ENCODE measurements at places on chromosomes 12 and 14.

DNA sequence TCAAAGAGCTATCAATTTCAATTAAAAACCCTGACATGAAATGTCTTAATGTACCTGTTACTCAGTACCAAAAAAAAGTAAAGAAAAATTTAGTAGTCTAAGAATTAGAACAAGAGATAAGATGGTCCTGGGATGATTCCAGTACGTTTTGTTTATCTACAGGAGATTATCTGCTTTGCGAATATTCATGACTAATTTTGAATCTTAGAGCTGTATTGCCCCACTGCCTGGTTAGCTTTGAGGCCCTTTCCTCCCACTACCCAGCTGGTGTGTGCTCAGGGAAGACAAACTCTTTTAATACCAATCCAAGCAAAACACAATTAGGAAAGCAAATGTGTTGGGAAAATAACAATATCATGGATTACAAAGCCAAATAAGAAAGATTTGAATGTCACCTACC, 263.5 kb downstream of the FOXG1 start:
- no peaks in the 10 kb centered on the region for H3K4me1 ChIP-seq
- H3K4me3 ChIP-seq, result no peak overlapping the region
- no peaks in the 10 kb centered on the region for H3K27me3 ChIP-seq

DNA sequence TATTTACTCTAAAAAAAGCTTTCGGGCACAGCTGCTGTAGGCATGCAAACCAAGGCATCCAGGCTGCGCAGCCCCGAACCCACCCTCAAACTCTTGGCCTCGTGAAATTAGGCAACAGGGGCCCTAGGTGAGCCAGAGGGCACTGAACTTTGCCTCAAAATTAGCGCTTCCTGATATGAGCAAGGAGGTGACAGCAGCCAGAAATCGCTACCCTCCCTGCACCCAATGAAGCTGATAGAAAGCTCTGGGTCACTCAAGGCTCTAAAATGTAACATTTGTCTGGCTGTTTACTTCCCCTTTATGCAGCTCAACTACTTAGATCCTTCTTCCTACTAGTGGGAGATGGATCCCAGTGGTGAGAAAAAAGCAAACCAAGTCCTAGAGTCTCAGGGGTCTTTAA, 61.8 kb downstream of the PITPNM2 start:
- H3K36me3 ChIP-seq, result no peaks in the 10 kb centered on the region
- no peak overlapping the region for H3K4me3 ChIP-seq
- no peak for DNase-seq
- no peaks in the 10 kb centered on the region for H3K27me3 ChIP-seq
- H3K27ac ChIP-seq, result no peak overlapping the region

- no peak overlapping the region for H3K27ac ChIP-seq
- H3K27me3 ChIP-seq, result no peaks in the 10 kb centered on the region
- H3K36me3 ChIP-seq, result no peaks in the 10 kb centered on the region
- H3K4me1 ChIP-seq, result peaks cover 15% of the 10 kb centered on the region
- H3K4me3 ChIP-seq, result no peak overlapping the region
Measured at GRCh38 chr12:88328090-88328489, 186.0 kb downstream of the TMTC3 start.

- no peaks in the 10 kb centered on the region for H3K27me3 ChIP-seq
- no peaks in the 10 kb centered on the region for H3K36me3 ChIP-seq
- H3K4me3 ChIP-seq, result no peak overlapping the region
- H3K4me1 ChIP-seq, result no peaks in the 10 kb centered on the region
- DNase-seq, result no peak
Measured at GRCh38 chr14:104658325-104658712, 31.1 kb upstream of the INF2 start.

- no peaks in the 10 kb centered on the region for H3K27me3 ChIP-seq
- H3K4me1 ChIP-seq, result peaks cover 16% of the 10 kb centered on the region
- H3K36me3 ChIP-seq, result no peaks in the 10 kb centered on the region
- no peak for DNase-seq
- no peak overlapping the region for H3K4me3 ChIP-seq
Measured at GRCh38 chr14:35215110-35215813, 76.9 kb upstream of the PSMA6 start.

GRCh38 chr14:72598306-72598705, 295.6 kb downstream of the DPF3 start:
- DNase-seq, result no peak
- no peak overlapping the region for H3K4me3 ChIP-seq
- H3K27ac ChIP-seq, result no peak overlapping the region
- H3K27me3 ChIP-seq, result no peaks in the 10 kb centered on the region
- H3K36me3 ChIP-seq, result no peaks in the 10 kb centered on the region

- DNase-seq, result no peak
- no peaks in the 10 kb centered on the region for H3K27me3 ChIP-seq
- no peak overlapping the region for H3K4me3 ChIP-seq
- H3K27ac ChIP-seq, result no peak overlapping the region
- no peaks in the 10 kb centered on the region for H3K4me1 ChIP-seq
Measured at GRCh38 chr12:83996671-83997070, 915.9 kb downstream of the SLC6A15 start.

GRCh38 chr12:104309446-104309993, 6.0 kb downstream of the EID3 start:
- DNase-seq, result no peak
- no peak overlapping the region for H3K4me3 ChIP-seq
- H3K4me1 ChIP-seq, result peaks cover 28% of the 10 kb centered on the region
- no peaks in the 10 kb centered on the region for H3K36me3 ChIP-seq
- no peak overlapping the region for H3K27ac ChIP-seq
- H3K27me3 ChIP-seq, result no peaks in the 10 kb centered on the region

DNA sequence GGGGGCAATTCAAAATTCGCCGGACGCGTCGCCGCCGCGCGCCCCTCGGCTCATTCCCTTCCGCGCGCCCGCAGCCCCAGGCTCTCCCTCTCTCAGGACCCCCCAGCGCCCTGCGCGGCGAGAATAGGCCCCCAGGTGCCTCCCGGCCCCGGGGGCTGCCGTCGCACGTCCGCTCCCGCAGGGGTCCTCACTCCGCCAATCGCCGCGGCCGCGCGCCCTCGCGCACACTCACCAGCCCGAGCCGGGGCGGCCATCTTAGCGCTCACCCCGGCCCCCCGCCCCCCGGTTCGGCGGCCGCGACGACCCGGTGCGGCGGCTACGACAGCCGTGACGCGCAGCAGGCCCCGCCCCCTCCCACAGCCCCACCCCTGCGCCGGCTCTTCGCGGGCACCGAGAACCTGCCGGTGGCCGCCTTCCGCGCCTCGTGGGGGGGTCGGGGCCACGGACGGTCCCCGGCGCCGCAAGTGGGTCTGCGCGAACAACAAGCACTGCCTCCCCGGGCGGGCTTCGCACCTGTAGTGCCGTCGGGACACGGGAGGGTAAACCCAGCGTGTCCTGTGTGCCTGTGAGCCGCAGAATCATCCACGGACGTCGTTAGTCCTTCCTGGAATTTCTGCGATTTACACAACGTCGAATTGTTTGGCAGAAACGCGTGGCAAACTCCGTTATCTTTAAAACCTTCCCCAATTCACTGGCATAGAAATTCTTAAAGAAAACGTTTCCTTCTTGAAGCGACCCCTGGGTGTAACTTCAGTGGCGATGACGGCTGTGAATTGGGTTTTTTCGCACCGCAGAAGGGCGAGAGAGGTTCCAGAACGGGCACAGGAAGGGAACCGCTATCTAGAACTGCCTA, 2.5 kb downstream of the USP44 start:
- H3K27me3 ChIP-seq, result no peaks in the 10 kb centered on the region
- no peaks in the 10 kb centered on the region for H3K4me1 ChIP-seq
- DNase-seq, result no peak
- H3K4me3 ChIP-seq, result peak overlapping the region; percentile 83

GRCh38 chr12:122202017-122202416, 1.5 kb upstream of the B3GNT4 start:
- peaks cover 18% of the 10 kb centered on the region for H3K4me1 ChIP-seq
- no peak for DNase-seq
- H3K36me3 ChIP-seq, result no peaks in the 10 kb centered on the region

DNA sequence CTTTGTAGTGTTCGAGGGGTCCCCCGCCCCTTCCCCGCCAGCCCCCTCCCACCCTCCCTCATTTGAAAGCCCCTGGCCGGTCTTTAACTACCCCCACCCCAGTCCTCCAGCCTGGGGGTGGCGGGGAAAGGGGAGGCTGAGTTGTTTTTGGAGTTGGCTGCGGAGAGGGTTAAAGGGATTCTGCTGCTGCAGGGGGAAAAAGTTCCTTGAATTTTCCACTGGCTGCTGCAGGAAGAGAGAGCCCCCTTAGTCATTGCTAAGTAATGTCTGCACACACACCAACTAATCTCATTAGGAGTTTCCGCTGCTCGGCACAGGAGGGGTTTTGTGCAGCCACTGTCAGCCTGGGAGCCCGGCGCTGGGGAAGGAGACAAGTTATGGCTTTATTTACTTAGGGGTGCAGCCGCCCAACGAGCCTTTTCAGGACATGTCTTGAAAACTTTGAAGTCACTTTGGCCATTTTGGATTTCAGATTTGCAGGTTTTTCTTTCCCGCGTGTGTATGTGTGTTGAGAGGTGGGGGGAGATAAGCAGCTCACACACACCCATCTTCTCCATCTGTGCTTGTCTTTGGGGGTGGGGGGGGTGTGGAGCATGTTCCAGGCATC, 1.8 kb downstream of the ELK3 start:
- no peaks in the 10 kb centered on the region for H3K27me3 ChIP-seq
- H3K4me1 ChIP-seq, result peaks cover 49% of the 10 kb centered on the region
- no peak for DNase-seq

GRCh38 chr14:62373944-62374343, 611.7 kb downstream of the SNAPC1 start:
- H3K27me3 ChIP-seq, result no peaks in the 10 kb centered on the region
- H3K4me1 ChIP-seq, result no peaks in the 10 kb centered on the region
- no peak overlapping the region for H3K27ac ChIP-seq
- DNase-seq, result no peak

- no peak for DNase-seq
- no peaks in the 10 kb centered on the region for H3K27me3 ChIP-seq
- H3K27ac ChIP-seq, result no peak overlapping the region
- H3K4me3 ChIP-seq, result no peak overlapping the region
Measured at GRCh38 chr12:105681341-105681740, 350.9 kb downstream of the C12orf75 start.

DNA sequence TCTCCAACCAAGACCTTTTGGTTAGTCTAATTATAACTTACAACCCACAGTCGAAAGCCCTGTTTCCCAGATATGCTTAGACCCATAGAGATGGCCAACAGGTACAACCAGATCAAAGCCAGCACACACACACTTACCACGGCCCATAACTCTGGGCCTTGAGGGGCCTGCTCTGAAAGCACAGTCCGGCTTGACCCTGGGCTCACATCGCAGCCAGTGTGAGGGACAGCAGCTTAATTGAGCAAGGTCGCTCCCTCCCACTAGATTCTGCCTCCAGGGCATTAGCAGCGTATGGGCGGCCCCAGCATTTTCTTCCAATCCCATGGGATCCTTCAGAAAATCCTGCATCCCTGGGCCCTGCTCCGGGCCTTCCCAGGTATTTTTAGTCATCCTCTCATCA, 157.4 kb upstream of the FKBP4 start:
- H3K27ac ChIP-seq, result no peak overlapping the region
- no peak for DNase-seq
- no peak overlapping the region for H3K4me3 ChIP-seq
- no peaks in the 10 kb centered on the region for H3K36me3 ChIP-seq
- peaks cover 20% of the 10 kb centered on the region for H3K4me1 ChIP-seq
- H3K27me3 ChIP-seq, result no peaks in the 10 kb centered on the region

- H3K36me3 ChIP-seq, result no peaks in the 10 kb centered on the region
- no peaks in the 10 kb centered on the region for H3K27me3 ChIP-seq
- H3K4me1 ChIP-seq, result peaks cover 66% of the 10 kb centered on the region
- H3K4me3 ChIP-seq, result no peak overlapping the region
Measured at GRCh38 chr12:58907391-58907790, 12.9 kb downstream of the LRIG3 start.

GRCh38 chr14:23622990-23623389, 13.2 kb upstream of the DHRS2 start:
- H3K4me3 ChIP-seq, result no peak overlapping the region
- H3K27ac ChIP-seq, result no peak overlapping the region
- DNase-seq, result peak; percentile 46
- no peaks in the 10 kb centered on the region for H3K36me3 ChIP-seq
- no peaks in the 10 kb centered on the region for H3K4me1 ChIP-seq

DNA sequence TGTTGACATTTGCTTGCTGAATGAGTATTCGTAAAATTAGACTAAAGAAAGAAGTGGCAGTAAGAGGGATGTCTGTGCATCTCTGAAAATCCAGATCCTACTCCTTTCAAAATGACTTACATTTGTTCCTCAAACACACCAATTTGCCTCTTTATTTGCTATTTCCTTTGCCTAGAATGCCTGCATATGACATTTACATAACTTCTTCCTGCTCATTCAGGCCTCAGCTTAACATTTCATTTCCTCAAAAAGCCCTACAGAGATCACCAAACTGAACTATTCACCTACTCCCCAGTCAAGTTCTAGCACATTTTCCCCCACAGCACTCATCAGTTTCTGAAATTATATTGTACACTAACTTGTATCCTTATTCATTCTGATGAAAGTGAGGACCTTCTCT, 907.2 kb downstream of the LRFN5 start:
- no peak overlapping the region for H3K4me3 ChIP-seq
- no peaks in the 10 kb centered on the region for H3K27me3 ChIP-seq
- H3K27ac ChIP-seq, result no peak overlapping the region
- no peak for DNase-seq
- H3K4me1 ChIP-seq, result no peaks in the 10 kb centered on the region
- no peaks in the 10 kb centered on the region for H3K36me3 ChIP-seq

DNA sequence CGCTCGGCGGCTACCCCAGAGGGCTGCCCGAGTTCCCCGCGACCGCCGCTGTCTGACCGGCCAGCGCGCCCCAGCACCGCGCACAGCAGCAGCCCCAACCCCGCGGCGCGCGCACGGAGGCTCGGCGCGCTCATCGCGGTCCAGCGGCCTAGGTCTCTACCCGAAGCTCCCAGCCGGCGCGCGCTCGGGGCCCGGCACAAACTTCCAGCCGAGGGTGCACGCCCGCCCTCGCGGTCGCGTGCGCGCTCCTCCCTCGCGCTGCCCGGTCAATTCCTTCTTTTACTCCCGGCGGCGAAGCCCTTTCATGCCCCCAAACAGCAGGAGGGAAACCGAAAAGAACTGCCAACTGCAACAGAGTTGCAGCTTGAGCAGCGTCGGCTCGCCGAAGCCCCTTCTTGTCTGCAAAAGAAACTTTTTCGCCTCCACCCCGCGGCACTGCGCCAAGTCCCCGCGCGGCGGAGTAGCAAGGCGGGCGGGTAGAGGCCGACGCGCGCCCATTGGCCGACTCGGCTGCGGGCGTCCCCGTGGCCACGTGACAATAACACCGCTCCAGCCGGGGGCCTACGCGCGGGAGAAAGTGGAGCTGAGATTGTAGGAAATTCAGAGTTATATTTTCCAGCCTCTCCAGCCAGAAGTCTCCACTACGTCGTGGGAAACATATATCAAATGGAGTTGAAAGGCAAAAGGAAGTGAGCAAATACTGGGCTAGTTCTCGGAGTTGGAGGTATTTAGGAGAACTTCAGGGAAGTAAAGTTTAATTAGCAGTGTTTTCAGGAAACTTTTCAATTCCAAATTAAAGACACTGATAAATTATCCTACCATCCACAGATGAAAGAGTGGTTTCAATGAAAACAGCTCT, at the start of gene LRIG3:
TSS of gene LRIG3 (minus strand) at position 403 of the 859 bp plus-strand sequence. CDS start at position 134, 269 bp downstream.
- no peak for DNase-seq
- H3K36me3 ChIP-seq, result no peaks in the 10 kb centered on the region
- H3K4me1 ChIP-seq, result peaks cover 18% of the 10 kb centered on the region
- peak within 1 kb of the TSS; percentile 98 for H3K27ac ChIP-seq
- no peaks in the 10 kb centered on the region for H3K27me3 ChIP-seq

- no peak overlapping the region for H3K4me3 ChIP-seq
- DNase-seq, result no peak
- H3K27ac ChIP-seq, result no peak overlapping the region
Measured at GRCh38 chr12:30072824-30073223, 289.1 kb upstream of the TMTC1 start.

- H3K4me3 ChIP-seq, result no peak overlapping the region
- H3K4me1 ChIP-seq, result peaks cover 80% of the 10 kb centered on the region
- H3K36me3 ChIP-seq, result no peaks in the 10 kb centered on the region
- H3K27me3 ChIP-seq, result no peaks in the 10 kb centered on the region
- no peak for DNase-seq
- H3K27ac ChIP-seq, result peak overlapping the region; percentile 70
Measured at GRCh38 chr12:122886161-122886560, 9.8 kb downstream of the VPS37B start.
